ENCODE measurements at places on chromosomes 4 and X. TPM values are rescaled to one million over a fixed set of nuclear protein-coding genes. Genes with fewer than 3 reads are reported as not detected.

PPP4R3C gene
- not detected for total RNA-seq

SMIM10L2A gene
- 1.7 TPM for total RNA-seq

DNA sequence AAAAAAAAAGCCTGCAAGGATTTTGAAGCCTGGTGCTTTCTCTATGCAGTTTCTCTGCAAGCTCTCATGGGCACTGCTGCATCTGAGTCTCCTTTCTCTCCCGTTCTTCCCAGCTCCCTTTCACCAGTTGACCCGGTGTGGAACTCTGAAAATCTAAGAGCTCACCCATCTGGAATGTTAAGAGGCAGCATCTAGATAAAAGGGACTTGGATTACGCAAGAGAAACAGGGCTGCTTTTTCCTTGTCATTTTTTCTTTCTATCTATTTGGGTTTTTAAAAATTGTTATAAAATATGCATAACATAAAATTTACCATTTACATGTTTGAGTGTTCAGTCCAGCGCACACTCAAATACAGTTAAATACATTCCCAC, 95.2 kb upstream of the RPS6KA3 start:
- no peaks in the 10 kb centered on the region for H3K36me3 ChIP-seq
- no peak for DNase-seq
- H3K4me1 ChIP-seq, result peaks cover 8% of the 10 kb centered on the region
- H3K4me3 ChIP-seq, result no peak overlapping the region
- no peaks in the 10 kb centered on the region for H3K27me3 ChIP-seq

DNA sequence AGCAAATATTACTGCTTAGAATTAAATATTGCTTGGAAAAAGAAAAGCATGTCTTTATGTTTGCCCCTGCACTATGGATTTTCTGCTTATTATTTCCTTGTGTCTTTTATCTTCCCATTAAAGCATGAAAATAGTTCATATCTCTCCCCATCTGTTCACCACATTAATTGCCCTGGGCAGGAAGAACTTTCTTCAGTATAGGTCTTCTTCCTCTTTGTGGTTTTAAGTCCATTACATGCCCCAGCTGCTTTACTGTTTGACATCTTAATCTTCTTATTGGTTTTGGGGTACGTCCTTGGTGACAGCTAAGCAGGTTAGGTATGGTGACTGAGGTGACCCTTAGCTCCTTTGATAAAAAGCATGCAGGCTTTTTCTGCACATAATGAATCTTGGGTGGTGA, 157.3 kb downstream of the AASDH start:
- no peak for DNase-seq
- H3K4me1 ChIP-seq, result no peaks in the 10 kb centered on the region
- H3K27me3 ChIP-seq, result no peaks in the 10 kb centered on the region
- H3K36me3 ChIP-seq, result no peaks in the 10 kb centered on the region
- no peak overlapping the region for H3K27ac ChIP-seq

GRCh38 chr4:124427095-124427767, 285.3 kb downstream of the ANKRD50 start:
- no peak overlapping the region for H3K27ac ChIP-seq
- H3K36me3 ChIP-seq, result no peaks in the 10 kb centered on the region
- H3K27me3 ChIP-seq, result no peaks in the 10 kb centered on the region
- DNase-seq, result no peak

GRCh38 chr4:48242511-48243195, 27.0 kb downstream of the TEC start:
- DNase-seq, result no peak
- H3K27me3 ChIP-seq, result no peaks in the 10 kb centered on the region
- no peak overlapping the region for H3K4me3 ChIP-seq
- no peaks in the 10 kb centered on the region for H3K36me3 ChIP-seq

PDGFRA gene
- 69.5 TPM for total RNA-seq

DNA sequence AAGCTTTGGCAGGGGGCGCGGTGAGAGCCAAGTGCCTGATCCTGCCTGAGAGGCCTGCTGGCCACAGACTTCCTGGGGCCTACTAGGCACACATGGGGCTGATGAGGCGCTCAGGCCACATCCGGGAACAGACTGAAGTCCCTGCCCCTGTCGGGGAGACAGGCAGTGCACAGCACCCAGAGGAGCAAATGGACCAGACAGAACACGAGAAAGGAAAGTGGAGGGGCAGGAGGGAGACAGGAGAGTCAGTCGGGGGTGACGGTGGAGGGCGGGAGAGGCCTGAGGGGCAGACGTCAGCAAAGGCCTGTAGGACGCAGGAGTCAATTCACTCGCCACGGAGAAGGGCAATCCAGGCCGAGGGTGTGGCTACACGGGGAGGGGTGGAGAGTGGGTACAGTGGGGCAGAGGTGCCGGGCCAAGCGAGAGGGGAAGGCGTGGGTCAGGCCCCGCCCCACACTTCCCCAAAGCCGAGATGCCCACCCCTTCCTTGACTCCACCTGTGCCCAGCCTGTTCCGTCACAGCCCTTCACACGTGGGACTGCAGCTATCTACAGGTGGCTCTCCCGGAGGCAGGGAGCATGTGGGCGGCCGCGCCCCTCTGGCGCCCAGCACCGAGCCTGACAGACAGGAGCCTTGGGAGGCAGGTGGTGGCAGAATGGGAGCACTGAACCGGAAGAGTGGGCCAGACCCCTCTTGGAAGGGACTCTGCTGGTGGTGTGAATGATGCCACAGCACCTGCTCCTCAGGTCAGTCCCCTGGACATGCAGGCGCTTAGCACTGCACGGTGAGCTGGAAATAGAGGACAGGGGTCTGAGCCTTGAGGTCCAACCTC, 20.5 kb downstream of the NOP14 start:
- peak; percentile 78 for DNase-seq
- no peaks in the 10 kb centered on the region for H3K27me3 ChIP-seq
- H3K4me3 ChIP-seq, result no peak overlapping the region
- H3K4me1 ChIP-seq, result no peaks in the 10 kb centered on the region

- no peak for DNase-seq
- no peak overlapping the region for H3K27ac ChIP-seq
- H3K27me3 ChIP-seq, result no peaks in the 10 kb centered on the region
- H3K4me3 ChIP-seq, result no peak overlapping the region
- peaks cover 8% of the 10 kb centered on the region for H3K36me3 ChIP-seq
- peaks cover 4% of the 10 kb centered on the region for H3K4me1 ChIP-seq
Observed at GRCh38 chr4:98293104-98293887, 32.1 kb downstream of the RAP1GDS1 start.

GRCh38 chr4:166675411-166675810, 558.9 kb downstream of the SPOCK3 start:
- no peaks in the 10 kb centered on the region for H3K36me3 ChIP-seq
- H3K27me3 ChIP-seq, result no peaks in the 10 kb centered on the region
- H3K27ac ChIP-seq, result no peak overlapping the region
- no peaks in the 10 kb centered on the region for H3K4me1 ChIP-seq
- DNase-seq, result no peak

- H3K4me1 ChIP-seq, result no peaks in the 10 kb centered on the region
- DNase-seq, result no peak
- no peaks in the 10 kb centered on the region for H3K27me3 ChIP-seq
- no peaks in the 10 kb centered on the region for H3K36me3 ChIP-seq
- H3K27ac ChIP-seq, result no peak overlapping the region
Observed at GRCh38 chrX:7110821-7111276, 36.7 kb upstream of the STS start.

GPR82 gene
- 0.65 TPM for total RNA-seq

GRCh38 chr4:89301003-89301402, 6.6 kb downstream of the GPRIN3 start:
- H3K27ac ChIP-seq, result peak overlapping the region; percentile 8
- no peak for DNase-seq
- no peak overlapping the region for H3K4me3 ChIP-seq

Data from lower lobe of right lung (tissue), 2 donors.